ENCODE measurements at places on chromosomes 1 and 21. TPM values are rescaled to one million over a fixed set of nuclear protein-coding genes. Genes with fewer than 3 reads are reported as not detected.

Gene MTMR11
- total RNA-seq = 4.5 TPM

DNA sequence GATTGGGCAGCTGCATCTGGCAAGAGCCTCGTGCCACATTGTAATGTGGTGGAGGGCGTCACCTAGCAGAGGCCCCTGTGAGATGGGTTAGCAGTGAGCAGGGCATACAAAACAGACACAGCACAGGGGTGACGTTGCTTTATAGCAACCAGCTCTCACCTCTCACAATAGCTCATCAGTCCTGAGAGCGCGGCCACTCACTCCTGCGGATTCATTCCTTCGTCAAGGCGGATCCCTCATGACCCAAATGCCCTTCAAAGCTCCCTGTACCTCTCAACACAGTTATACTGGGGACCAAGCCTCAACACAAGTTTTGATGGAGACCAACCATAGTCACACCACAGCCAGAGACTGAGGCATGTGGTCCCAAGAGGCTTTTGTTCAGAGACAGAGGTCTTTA lies 22.9 kb downstream of the SLC37A1 start:
- peaks cover 9% of the 10 kb centered on the region for H3K4me1 ChIP-seq
- H3K27me3 ChIP-seq = no peaks in the 10 kb centered on the region
- no peak for DNase-seq
- H3K36me3 ChIP-seq = peaks cover 19% of the 10 kb centered on the region
- no peak overlapping the region for H3K4me3 ChIP-seq
- H3K27ac ChIP-seq = no peak overlapping the region

GRCh38 chr1:239868058-239868832 lies 223.4 kb upstream of the FMN2 start:
- H3K27me3 ChIP-seq = no peaks in the 10 kb centered on the region
- H3K36me3 ChIP-seq = no peaks in the 10 kb centered on the region
- H3K27ac ChIP-seq = no peak overlapping the region
- H3K4me1 ChIP-seq = no peaks in the 10 kb centered on the region
- DNase-seq = no peak
- H3K4me3 ChIP-seq = no peak overlapping the region

DNA sequence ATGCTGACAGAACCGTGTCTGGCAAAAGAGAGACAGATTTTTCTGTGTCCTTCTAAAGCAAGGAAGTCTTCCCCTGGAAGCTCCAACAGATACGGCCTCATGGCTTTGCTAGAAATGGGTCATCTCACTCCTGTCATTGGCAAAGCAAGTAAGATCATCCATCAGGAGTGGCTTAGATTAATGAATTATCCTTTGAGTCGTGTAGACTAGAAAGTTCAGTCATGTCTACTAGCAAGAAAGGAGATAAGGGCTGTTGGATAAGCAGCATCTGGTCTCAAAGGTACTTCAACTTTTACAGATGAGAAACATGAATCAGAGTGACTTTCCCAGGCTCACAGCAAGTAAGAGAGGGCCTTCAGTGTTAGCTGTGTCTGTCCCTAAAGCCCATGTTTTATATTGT lies 3.4 kb upstream of the AGO3 start:
- peaks cover 22% of the 10 kb centered on the region for H3K4me1 ChIP-seq
- no peak for DNase-seq
- no peaks in the 10 kb centered on the region for H3K27me3 ChIP-seq
- no peak overlapping the region for H3K4me3 ChIP-seq

Gene SLC16A1
- total RNA-seq = 142 TPM
